ENCODE measurements at places on chromosomes 5 and 9.

GRCh38 chr9:114696814-114697544 is 15.0 kb upstream of the TEX48 start:
- DNase-seq, result no peak

DNA sequence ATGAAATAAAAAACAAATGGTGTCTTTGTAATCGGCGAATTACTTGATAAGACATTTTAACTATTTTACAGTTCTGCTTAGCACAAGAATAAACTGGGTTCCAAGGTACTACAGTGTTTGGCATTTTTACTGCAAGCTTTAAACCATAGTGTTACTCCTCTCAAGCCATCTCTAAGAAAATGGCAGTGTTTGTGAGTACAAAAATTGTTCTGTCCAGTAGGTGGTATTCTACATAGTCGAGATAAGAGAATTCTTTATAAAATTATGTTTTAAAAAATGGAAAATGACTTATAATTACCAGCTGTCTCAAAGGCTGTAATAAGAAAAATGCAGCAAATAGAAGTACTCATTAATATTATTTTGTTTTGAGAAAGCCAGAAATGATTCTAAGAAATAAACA is 3.2 kb downstream of the SMIM15 start:
- no peak for DNase-seq

GRCh38 chr9:134855231-134855899 is 25.2 kb upstream of the FCN2 start:
- no peak for DNase-seq

DNA sequence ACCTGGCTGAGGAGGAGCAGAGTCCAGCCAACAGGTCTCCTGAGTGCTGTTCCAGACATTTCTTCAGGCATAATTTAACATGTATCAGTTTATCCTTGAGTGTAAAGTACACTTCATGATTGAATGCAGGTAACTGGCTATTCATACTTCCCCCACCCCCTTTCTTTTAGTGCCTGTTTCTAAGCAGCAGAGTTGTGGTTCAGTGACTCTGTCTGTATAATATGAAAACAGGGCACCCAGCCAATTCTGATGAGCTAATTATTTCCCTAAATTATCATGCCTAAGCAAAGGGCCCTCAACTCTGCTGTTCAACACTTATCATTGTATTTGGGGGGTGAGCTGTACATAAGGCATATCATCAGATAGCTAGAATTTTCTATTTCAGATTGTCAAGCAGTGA is 51.9 kb upstream of the ZSWIM6 start:
- no peak for DNase-seq

- DNase-seq, result no peak
These were observed 1.3 kb downstream of the SPATA31E1 start for GRCh38 chr9:87883990-87884389.

- DNase-seq, result no peak
These were observed 198.2 kb upstream of the SEMA6A start for GRCh38 chr5:116772806-116773205.

- DNase-seq, result no peak
These were observed 2.5 kb downstream of the FLT4 start for GRCh38 chr5:180646963-180647305.

DNA sequence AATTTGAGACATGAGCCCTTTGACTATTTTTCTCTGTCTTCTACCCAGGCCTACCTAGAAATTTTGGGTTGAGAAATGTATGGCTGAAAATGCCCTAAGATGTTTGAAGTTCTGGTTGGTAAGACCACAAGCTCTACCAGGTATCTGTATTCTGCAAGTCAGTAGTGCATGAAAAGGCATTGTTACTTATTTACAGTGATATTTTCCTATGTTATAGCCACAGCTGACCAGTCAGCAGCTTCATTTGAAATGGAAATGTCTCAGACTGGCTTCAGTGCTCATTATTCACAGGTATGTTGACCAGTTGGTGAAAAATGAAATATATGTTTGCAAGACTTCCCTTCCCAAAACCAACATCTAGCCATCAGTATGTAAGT is 91.9 kb upstream of the ITGA2 start:
- no peak for DNase-seq

- no peak for DNase-seq
These were observed 54.0 kb downstream of the NSUN2 start for GRCh38 chr5:6578676-6579343.

DNA sequence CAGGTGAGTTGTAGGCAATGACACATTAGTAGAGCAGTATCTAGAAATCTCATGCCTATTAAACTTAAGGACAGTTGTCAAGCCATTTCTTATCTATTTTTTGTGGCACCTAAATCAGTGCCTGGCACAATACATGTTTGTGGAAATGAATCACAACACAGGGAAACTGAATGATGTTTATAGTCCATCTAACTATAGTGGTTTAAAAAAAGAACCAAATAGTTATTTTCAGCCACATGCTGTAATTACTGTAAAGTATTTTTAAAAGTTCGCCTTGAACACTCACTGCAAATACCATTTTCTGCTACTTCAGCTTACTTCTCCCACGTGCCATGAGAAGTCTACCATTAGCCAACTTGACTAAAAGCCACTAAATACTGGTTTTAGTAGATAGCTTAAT is 21.9 kb downstream of the FNBP1 start:
- DNase-seq, result no peak

GRCh38 chr9:93141771-93142483 is 7.9 kb upstream of the NINJ1 start:
- DNase-seq, result no peak

- DNase-seq, result no peak
These were observed 82.1 kb downstream of the DPYSL3 start for GRCh38 chr5:147427521-147428401.

DNA sequence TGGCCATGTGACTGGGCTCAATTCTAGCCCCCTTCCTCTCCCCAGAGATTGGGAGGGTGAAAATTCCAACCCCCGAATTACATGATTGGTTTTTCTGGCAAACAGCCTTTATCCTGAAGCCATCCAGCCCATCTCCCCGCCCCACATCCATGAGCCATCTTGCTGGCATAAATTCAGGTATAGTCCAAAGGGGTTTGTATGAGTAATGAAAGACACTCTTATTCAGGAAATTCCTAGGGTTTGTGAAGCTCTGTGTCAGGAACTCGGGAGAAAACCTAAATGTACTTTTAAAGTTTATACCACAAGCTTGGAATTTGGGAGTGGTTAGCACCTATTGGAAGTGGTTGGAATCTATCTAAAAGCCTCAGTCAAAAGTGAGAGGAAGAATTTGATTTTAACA is 80.6 kb upstream of the SIMC1 start:
- DNase-seq, result no peak

DNA sequence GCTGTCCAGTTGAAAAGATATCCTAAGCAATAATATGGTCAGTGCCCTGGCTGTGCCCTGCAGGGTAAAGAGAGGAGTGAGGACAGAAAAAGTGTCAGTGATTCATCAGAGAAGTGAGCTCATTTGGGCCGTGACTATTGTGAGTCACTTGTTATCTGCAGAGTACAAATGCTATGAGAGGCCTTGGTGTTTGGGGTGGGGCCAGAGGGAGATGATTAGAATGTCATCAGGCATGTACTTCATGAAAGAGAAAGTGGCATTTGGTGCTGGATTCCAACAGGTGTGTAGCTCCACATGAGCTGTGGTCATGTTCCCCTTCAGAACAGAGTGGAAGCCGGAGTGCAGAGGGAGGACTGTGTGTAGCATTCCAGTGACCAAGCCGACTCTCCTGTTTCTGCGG is 174.1 kb downstream of the KDM4C start:
- DNase-seq, result peak; percentile 15

DNA sequence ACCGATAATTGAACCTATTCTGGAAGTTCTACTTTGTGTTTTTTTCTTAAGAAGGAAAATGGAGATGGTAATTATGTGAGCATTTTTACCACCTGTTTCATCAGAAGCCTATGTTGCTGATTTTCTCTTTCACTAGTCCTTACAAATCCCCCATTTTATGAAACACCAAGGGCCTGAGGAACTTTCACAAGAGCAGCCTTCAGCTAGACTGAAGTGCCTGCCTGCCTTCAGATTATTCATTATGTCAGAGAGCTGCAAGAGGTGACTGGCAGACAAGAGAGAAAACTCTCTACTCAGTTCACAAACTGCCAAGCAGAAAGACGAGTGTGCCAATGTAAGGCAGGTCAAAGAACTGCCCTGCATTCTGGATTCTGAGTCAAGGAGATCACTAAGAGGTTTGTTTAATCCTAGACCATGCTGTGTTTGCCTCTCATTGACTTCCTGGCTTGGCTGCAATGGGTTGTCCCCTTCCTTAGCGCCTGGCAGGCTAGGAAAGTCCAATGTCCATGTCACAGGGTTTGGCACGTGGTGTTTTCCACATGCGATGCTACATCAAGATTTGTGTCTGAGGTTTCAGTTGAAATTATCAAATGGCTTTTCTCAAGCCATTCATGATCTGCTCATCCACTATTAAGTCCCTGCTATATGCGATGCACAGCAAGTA is 143.3 kb downstream of the CDC42SE2 start:
- no peak for DNase-seq

- DNase-seq, result peak; percentile 21
These were observed 3.6 kb downstream of the TMC1 start for GRCh38 chr9:72524820-72525540.

- DNase-seq, result peak; percentile 92
These were observed 66.4 kb upstream of the PLPP1 start for GRCh38 chr5:55601204-55601618.

DNA sequence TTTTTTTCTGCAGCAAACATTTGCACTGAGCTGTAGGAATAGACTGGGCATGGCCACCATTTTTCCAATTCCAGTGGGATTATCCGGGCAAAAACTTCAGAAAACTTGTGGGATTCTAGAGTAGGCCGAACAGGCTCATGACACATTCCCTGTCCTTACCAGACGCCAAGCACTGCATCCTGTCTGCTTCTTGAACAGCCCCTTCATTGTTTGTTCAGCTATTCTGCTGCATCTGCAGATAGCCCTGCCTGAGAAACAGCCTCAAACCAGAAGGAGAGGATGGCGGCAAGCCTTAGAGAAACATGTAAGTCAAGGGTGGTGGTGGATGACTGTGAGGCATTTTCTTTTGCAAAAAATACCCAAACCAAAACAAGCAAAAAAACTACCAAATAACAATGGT is 111.8 kb upstream of the NTRK2 start:
- DNase-seq, result no peak

DNA sequence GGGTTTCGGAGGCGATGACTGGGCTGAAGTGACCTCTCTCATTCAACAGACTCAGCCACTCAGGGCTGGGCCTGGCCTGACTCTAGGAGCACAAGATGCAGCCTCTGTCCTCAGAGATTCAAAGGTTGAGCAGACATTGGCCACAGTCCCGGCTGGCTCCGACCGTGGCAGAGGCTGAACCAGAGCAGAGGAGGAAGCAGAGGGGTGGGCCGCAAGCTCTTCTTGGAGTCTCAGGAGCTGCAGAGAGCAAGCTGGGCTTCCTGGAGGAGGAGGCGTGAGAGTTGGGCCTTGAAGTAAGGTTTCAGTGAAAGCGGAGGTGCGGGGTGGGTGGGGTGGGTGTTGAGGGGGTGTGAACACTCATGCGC is 37.6 kb downstream of the ALG2 start:
- DNase-seq, result no peak

GRCh38 chr9:93520523-93520922 is 55.9 kb upstream of the PHF2 start:
- DNase-seq, result peak; percentile 1

DNA sequence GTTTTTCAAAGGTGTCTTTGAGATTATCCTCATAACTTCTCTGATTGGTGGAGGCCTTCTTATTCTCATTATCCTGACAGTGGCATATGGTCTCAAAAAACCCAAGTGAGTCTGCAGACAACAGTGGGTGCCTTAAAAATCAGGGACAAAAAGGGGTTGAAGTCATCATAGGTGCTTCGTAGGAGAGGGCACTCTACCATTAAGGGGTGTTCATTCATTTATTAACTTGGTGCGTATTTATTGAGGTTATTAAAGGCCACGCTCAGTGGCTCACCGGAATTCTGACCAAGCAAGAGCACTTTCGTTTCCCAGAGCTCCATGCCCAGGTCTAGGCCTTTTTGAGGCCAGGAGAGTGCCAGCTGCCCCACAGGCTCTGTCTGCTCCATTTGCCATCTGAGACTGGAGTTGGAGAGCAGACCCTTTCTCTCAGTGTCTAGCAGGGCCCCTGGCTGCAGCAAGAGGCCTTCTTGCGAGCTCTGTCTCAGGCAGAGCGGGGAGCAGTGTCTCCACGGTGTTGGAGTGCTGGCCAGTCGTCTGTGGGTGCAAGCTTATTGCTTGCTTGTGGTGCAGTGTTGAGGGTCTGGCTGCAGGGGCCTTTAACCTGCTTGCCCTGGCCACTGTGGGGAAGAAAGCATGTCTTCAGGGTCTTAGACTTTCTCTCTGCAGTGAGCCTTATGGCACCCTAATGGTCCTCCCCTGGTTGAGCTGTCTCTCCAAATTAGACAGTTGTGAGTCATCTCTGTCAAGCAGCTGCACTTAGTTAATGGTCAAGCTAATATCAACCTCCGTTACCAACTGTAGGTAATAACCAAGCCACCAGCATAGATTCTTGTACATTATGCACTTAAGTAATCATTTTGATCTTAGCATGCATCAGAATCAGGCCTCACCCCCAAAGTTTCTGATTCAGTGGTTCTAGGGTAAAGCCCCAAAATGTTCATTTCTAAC is 62.6 kb downstream of the IL31RA start:
- DNase-seq, result no peak

GRCh38 chr5:140868721-140869554 is at the start of gene PCDHA11:
PCDHA11 (plus strand) TSS chr5:140868957; CDS start chr5:140869104, 147 bp downstream.
- DNase-seq, result no peak

DNA sequence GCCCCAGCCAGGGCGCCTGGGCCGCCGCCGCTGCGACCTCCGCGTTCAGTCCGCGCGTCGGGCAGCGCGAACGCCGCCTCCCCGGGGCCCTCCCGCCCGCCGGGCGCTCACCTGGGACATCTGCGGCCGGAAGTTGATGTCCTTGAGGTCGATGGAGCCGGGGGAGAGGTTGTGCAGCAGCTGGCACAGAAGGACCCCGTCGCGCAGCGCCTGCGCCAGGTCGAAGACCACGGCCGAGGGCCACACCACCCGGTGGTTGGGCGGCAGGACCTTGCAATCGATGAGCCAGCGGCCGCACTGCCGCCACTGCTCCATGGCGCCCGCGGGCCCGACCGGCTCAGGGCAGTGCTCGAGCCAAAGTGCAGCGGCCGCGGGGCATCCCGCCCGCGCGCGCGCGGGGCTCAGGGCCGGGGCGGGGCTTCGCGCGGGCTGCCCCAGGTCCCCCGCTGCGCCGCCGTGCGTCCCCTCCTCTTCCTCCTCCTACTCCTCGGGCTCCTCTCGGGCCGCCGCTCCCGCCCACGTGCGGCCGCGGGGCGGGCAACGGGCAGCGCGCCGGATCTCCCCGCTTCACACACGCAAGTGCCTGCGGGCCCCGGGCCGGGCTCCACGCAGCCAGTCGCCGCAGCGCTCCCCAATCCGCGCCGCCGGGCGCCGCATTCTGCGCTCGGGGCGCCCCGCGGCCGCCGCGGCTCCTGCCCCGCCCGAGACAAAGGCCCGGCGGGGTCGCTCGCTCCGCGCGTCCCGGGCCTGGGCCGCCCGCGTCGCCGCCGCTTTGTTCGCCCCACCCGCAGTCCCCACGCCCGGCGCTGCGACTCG is at the start of gene VAV2:
Gene VAV2, minus strand, starts transcription at position 361 of the 816 bp plus-strand sequence. Its CDS starts 46 bp downstream, at position 315.
- DNase-seq, result peak; percentile 79
